Activated CD8-positive, alpha-beta memory T cell treated with anti-CD3 and anti-CD28 coated beads for 1 hour (primary cell): ENCODE measurements at places on chromosomes 4 and X.

DNA sequence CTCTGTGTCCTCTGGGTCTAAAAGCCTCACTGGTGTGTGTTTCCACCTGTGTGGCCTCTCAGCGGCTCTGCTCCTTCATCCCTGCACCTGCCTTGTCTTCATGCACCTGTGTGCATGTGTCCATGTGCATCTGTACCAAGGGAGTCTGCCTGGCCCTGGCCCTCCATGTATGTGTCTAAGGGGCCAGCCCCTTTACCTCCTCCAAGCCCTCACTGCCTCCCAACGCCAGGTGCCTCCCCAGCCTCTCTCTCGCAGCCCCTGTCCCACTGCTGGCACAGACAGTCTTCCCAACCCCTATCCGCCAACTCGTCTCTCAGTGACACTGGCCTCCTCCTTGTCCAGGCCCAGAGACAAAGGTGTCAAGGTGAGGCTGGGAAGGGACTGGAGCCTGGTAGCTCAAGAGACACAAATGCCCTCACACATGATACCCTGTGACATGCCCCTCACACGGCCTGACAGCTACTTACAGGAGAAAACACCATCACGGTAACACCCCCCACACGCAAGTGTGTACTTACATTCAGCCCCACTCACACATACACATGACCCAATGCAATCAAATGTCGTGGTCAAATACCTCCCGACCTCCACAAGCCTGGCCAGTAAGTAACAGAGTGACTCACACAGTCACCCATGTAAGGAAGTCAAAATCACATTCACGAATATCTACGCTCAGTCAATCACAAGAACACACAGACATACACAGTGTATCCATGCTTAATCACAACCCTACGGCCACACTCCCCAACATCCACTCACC, 11.4 kb downstream of the L1CAM start:
- no peak for DNase-seq

GRCh38 chrX:72051589-72051988, 80.1 kb downstream of the RTL5 start:
- DNase-seq = no peak

DNA sequence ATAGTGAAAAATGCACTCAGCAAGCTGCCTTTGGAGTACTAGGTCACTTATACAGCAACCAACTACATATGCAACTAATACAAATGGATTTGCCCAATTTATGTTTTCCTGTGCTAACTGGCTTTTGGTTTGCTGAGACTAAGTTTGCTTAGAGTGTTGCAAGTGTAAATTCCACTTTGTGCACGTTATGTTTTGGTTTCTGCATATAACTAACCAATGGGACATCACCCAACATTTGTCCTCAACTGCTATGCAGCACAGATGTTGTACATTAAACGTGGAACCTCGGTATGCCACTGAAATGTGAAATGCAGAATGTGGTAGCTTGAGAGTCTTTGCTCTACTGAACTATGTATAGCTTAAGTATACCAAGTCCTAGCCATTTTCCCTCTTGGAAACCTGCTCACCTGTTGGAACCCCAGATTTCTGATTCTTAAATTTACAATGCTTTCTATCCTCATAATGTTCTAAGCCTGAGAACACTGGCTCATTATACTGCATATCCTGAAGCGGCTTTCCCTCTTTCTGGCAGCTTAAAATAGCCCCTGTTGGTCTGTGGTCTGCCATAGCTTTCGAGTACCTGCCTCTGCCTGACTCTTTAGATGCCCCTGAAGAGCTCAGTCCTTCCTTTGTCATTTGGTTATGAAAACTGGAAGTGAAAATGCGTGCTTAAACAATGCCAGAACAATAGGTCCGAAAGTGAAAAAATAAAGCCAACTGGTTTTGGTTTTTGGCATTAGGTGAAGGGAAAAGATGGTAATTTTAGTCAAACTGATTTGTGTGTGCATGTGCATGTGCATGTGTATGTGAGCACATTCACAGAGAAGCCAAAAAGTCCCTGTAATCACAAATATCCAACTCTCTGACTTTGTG, 158.0 kb downstream of the SH2D1A start:
- DNase-seq = no peak

GRCh38 chrX:131979116-131979515, 44.0 kb upstream of the STK26 start:
- no peak for DNase-seq

GRCh38 chrX:30008031-30008430, 207.3 kb upstream of the MAGEB2 start:
- no peak for DNase-seq

- DNase-seq = no peak
Observed at GRCh38 chr4:87388901-87389300, 2.1 kb downstream of the HSD17B11 start.

DNA sequence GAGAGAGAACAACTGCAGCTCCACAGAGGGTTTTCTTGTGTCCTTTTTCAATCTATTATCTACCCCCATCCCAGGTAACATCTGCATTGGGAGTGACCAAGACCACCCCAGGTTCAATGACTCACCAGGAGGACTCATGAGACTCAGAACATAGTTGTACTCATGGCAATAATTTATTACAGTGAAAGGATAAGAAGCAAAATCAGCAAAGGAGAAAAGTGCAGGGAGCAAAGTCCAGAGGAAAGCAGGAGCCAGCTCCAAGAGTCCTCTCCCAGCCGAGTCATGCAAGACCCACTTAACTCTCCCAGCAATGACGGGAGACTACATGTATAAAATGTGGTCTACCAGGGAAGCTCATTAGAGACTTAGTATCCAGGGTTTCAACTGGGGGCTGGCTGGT, 129.5 kb upstream of the RBPJ start:
- DNase-seq = no peak
